Upper lobe of right lung (tissue), 1 donor: ENCODE measurements at places on chromosomes 6 and 20. TPM values are rescaled to one million over a fixed set of nuclear protein-coding genes. Genes with fewer than 3 reads are reported as not detected.

DNA sequence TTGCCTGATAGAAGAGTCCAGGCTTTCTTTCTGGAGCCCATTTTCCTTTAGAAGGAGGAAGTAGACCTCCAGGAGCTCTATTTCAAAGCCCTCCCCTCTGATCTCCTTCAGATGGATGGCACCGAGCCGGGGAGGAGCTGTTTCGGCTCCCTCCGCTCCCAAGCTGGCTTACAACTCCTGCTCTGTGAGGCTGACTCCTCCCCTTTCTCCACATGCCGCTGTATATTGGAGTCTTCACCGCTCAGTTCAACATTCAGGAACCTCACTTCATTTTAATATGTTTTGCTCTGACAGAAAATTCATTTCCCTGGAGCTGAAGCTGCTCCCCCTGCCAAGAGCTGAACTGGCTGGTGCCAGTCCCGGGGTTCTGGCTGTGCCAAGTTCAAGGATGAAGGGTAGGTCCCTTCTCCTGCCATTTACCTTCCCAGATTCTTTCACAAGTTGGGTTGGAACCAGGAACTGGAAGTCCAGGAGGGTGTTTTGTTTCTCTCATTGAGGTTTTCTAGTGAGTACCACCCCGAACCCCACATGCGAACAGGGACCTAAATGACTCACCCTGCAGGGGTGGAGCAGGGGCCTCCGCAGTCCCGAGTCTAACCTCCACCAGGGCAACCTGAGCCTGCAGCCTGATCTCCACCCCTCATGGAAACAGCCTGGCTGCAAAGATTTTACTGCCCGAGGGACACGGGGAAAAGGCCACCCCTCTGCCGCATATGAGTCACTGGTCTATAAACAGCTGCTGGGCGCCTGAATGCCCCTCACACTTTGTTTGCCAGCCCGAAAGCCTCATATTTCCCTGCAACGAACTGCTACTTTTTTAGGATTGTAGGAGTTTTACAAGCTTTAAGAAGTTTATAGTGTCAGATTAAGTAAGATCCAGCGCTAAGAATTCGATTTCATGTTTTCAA lies 68.6 kb upstream of the FOXA2 start:
- peaks cover 4% of the 10 kb centered on the region for H3K27me3 ChIP-seq
- no peak overlapping the region for H3K27ac ChIP-seq
- DNase-seq, result no peak
- no peak overlapping the region for H3K4me3 ChIP-seq

DNA sequence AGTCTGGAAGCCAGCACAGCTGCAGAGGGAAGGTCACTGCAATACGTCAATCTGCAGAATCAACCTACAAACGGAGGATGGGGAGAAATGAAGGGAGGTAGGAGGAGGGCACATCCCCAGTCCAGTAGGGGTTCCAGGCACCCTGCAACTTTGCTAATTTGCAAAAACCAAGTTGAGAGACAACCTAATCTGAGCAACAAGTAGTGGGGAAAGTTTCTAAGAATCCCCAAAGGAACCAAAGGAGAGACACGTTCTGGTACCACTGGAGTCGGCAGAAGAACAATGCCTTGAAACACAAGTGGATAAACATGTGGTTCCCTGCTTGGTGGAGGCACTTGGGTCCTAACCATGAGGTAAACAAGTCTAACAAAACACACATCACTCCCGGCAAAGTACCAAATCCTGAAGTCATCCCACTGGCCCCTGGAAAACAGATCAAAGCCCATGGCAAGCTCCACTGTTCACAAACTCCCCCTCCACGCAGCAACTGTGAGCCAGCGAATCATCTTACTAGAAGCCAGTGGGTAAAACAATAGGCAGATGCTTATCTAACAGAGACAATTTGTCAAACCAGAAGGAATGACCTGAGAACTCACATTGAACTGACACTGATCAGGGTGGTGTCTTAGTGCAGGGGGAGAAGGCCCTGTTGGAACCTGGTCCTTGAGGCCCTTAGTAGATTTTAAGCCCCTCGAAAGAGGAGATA lies 4.7 kb downstream of the MRPS18A start:
- H3K27ac ChIP-seq, result no peak overlapping the region
- peaks cover 19% of the 10 kb centered on the region for H3K4me1 ChIP-seq
- peaks cover 34% of the 10 kb centered on the region for H3K36me3 ChIP-seq

GRCh38 chr6:25254671-25255070 lies 24.5 kb upstream of the CARMIL1 start:
- no peak for DNase-seq
- H3K4me3 ChIP-seq, result no peak overlapping the region
- no peaks in the 10 kb centered on the region for H3K4me1 ChIP-seq

Gene PSMB9
- total RNA-seq, result 47.2 TPM
